Stimulated activated CD4-positive, alpha-beta T cell treated with anti-CD3 and anti-CD28 coated beads, TNF-alpha, amount 100 ng/mL, for 1 hour (primary cell): ENCODE measurements at places on chromosomes 3 and 15.

- no peak for DNase-seq
Observed at GRCh38 chr3:30602946-30603345, 3.5 kb upstream of the TGFBR2 start.

DNA sequence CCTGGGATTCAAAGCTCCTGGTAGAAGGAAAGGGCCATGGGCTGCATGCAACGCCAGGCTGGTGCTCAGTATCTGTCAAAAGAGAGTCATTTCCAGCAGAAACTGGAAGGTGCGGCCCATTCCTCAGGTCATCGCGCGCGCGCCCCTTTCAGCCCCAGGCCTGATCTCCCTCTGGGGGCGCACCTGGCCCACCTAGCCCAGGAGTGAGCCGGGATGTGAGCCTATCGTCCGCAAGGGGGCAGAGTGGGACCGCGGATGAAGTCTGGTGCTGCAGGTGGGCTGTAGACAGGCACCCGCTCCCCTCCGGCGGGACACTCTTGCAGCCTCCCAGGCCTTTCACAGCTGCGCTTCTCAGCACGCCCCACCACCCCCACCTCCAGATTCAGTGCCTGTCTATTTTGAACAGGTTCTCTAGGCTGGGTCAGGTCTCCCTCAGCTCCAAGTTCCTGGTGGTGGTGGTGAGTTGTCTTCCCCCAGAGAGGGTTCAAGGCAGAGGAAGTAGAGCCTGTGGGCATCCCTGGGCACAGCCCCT is 5.8 kb upstream of the RPL29 start:
- DNase-seq = peak; percentile 57

- DNase-seq = no peak
Observed at GRCh38 chr15:84631706-84632272, 22.3 kb downstream of the WDR73 start.

- no peak for DNase-seq
Observed at GRCh38 chr3:20490996-20491395, 305.0 kb upstream of the SGO1 start.
